ENCODE measurements at places on chromosomes 12 and 14.

DNA sequence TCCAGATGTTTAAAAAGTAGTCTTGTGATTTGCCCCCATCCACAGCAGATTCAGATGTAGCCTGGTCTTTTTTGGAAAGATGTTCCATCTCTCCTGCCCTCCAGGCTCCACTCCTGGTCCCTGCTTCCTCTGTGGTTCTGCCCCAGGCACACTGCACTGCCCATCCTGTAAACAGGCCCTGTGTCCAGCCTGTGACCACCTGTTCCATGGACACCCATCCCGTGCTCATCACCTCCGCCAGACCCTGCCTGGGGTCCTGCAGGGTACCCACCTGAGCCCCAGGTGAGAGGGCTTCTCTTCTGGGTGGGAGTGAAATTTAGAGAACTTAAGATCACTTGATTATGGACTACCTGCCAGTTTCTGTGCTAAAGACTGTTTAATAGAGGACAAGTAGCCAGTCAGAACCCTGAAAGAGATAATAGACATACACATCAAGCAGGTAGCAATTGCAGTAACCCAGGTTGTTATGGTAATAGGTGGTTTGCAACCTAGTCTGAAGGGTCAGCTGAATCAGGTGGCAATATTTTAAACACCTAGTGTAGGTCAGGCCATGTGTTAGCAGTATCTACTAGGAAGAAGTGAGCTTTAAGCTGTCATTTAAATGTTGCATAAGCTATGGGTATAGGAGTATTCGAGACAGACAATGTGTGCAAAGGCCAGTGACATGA lies 2.1 kb downstream of the RNF31 start:
- no peak for DNase-seq

GRCh38 chr12:90074086-90074485 lies 365.4 kb upstream of the ATP2B1 start:
- no peak for DNase-seq

DNA sequence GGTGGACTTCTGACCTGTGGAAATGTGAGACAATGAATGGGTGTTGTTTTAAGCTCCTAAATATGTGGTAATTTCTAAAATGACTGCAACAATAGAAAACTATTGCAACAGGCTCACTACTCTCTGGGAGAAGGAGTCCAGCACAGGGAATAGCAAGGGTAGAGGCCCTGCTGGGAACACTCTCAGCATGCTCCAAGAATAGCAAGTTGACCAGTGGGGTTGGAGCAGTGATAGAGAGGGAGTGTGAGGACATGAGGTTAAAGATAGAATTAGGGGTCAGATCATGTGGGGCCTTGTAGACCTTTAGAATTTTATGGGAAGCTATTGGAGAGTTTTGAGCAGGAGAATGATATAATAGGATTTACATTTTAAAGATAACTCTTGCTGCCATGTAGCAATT lies 346.7 kb upstream of the CCDC196 start:
- no peak for DNase-seq

GRCh38 chr12:122064780-122065588 lies 13.6 kb upstream of the MLXIP start:
- DNase-seq = no peak

DNA sequence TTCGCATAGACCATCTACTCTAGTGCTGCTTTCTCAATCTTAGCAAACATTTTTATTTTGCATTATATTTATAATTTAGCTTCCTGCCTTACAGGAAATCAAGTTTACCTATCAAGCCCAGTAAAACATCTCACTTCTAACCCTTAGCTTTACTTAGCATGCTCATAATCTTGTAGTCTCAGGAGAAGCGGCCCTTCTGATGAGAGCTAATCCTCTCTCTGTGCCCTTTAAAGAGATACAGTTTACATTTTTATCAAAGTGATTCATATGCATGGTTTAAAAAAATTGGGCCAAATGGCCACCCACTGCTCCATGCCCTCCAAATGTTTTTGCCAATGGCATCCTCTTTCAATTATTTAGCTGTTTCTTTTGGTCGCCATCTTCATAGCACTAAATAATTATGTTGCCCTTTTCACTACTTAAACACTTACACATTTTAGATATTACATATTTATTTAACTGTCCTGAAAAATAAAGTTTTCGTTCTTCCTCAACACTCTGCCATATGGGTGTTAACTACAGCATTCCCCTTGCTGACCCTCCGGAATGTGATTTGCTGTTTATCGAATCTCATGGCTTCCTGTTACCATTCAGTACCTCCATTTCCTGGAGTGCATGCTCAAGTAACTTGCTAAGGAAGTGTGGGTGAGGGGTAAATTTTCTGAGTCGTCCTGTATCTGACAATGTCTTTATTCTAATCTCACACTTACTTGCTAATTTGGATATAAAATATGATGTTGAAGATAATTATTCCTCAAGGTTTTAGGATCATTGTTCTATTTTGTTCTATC lies 29.3 kb downstream of the YLPM1 start:
- DNase-seq = no peak

DNA sequence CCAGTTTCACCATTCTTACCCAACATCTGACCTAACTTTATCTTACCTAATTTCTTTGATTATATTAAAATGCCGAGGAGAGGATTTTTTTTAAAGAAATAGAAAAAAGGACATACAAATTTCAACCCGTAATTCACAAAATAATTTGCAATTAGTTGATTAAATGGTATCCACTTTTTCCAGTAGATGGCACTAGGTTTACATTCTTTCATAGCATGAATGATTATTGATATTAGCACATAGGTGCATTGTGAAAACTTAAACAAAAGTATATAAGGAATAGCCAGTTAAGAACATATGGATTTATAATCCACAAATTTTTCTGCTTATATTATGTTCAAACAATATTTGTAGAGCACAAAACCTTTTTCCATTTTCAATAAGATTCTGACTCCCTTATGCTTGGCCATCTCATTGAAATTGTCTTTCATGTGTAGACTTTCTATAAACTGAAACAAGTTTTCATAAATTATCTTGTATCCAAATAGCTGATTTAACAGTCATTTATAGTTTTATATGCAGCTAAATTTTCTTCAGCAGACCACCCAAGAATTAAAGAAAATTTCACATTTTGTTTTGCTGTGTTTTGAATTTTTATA lies 35.3 kb downstream of the MSRB3 start:
- no peak for DNase-seq
